Amniotic epithelial cell (primary cell): ENCODE measurements at places on chromosomes 6 and 20.

DNA sequence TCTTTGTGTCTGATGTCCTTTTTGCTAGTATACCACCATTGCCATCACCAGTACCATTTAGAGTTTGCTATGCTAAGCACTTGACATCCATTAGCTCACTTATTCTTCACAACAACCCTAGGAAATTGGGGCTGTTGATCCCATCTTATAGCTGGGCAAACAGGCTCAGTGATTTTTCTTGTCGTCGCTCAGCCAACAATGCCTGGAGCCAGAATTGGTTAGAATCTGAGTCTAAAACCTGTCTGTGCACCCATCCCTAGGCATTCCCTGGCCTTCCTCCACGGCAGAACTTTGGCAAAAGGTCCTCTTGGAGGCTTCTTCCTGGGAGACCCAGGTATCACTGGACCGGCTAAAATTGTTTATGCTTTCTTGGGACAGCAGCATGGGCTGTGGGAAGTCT is 20.9 kb downstream of the PHF20 start:
- no peak for DNase-seq

DNA sequence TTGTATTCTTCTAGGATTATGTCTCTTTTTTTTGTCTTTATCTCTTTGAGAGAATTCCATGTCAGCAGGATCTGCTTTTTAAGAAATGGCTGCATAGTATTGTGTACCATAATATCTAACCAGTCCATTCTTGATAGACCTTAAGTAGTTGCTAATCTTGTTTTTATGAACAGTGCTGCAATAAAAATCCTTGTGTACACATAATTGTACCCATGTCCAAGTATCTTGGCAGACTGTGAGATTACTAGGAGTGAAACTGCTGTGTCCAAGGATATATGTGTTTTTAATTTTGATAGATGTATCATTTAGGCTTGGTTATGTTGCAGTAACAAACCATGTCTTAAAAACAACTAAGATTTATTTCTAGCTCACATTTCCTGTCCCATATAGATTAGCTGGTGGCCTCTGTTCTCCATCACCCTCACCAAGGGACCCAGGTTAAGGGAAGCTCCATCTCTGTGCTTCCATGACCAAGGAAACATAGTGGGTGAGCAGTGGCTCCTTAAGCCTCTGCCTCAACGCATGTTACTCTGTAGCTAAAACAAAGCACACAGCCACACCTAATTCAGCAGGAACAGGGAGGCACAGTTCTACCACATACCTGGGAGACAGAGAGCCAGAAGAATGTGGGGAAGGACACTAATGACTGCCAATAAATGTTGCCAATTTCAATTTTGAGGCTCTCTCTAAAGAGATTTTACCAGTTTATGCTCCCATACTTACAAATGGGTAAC is 12.1 kb upstream of the SUMO4 start:
- DNase-seq = no peak

DNA sequence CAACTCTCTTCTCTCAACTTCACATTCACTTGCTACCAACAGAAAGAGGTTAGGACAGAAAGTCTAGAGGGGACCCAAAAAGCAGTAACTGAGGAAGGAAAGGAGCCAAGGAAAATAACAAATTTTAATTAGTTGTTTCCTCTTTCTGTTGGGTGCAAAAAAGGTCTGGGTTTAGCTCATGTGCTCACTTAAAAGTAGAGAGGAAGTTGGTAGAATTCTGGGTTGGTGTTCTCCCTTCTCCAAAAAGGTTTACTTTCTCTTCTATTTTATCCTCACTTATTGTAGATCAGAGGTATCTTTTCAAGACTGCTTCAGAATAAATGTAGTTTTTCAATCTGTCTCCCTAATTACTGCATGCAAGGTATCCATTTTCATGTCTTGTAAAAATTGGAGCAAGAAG is 42.8 kb downstream of the MAP3K7 start:
- no peak for DNase-seq

DNA sequence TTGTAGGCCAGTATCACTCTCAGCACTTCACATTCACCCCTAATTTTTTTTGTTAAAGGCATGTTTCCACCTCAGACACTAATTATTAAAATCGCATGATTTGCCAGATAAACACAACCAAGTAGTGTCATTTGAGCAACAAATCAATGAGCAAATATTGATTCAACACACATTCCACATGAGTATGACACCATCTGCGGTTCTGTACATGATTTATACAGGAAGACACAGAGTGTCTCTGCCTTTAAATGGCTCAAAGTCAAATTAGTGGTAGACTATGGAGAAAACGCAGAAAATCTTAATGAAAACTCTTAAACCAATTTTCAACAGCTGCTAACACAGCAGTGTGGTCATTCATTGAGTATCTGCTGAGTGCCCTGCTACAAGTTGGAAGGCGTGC is 300.2 kb downstream of the SOX4 start:
- DNase-seq = no peak

GRCh38 chr6:22320750-22321149 is 23.9 kb upstream of the PRL start:
- peak; percentile 89 for DNase-seq

DNA sequence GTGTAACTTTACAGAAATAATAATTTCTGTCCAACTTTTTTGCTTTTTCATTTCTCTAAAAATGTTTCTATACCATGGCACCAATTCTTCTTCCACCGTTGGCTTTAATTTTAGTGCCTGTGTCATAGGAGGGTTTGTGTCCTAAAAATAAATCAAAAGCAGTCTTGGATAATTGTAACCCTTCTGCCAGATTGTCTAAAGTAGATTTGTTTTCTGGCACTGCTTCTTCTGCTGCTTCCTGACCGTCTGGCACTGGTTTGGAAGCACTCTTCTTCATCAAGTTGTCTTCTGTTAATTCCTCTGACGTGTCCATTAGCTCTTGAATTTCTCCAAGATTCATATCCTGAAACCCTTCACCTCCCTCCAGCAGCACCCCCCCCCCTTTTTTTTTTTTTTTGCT is 33.1 kb downstream of the SCAF8 start:
- no peak for DNase-seq

- no peak for DNase-seq
These were observed 106.6 kb downstream of the ATXN1 start for GRCh38 chr6:16654701-16655100.

GRCh38 chr20:54345821-54346220 is 129.6 kb upstream of the DOK5 start:
- no peak for DNase-seq

- DNase-seq = no peak
These were observed 74.8 kb upstream of the KCNQ5 start for GRCh38 chr6:72547020-72547419.

DNA sequence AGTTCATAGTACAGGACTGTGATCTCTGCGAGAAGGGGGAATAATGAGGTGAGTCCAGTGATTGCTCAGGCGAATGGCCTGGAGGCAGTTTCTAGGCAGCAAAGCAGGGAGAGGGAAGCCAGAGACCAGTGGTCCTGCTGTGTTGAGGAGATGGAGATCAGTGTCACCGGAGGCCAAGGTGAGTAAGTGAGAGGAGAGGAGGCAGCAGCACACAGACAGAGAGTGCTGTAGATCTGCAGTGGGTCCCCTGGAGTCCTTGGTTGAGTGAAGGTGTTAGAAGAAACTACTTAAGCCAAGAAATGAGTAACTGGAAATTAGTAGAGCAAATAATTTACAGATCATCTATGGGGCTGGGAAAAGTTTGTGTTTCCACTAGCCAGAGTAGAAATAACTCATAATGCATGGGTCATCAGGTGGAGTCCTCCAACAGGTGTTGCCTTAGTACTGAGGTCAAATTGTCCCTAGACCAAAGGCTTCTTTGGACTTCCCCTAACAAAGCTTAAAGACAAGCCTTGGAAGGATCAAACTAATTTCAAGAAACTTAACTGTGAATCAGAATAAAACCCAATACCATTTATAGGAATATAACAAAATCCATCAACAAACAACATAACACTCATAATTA is 13.6 kb downstream of the HEBP2 start:
- DNase-seq = no peak

DNA sequence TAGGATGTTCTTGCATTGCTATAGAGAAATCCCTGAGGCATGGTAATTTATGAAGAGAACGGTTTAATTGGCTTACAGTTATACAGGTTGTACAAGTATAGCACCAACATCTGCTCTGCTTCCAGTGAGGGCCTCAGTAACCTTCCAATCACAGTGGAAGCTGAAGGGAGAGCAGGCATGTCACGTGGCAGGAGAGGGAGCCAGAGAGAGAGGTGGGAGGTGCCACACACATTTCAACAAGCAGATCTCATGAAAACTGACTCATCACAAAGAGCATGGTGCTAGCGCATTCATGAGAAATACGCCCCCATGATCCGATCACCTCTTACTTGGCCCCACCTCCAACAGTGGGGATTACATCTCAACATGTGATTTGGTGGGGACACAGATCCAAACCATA is 871.2 kb downstream of the TFAP2A start:
- DNase-seq = peak; percentile 17

DNA sequence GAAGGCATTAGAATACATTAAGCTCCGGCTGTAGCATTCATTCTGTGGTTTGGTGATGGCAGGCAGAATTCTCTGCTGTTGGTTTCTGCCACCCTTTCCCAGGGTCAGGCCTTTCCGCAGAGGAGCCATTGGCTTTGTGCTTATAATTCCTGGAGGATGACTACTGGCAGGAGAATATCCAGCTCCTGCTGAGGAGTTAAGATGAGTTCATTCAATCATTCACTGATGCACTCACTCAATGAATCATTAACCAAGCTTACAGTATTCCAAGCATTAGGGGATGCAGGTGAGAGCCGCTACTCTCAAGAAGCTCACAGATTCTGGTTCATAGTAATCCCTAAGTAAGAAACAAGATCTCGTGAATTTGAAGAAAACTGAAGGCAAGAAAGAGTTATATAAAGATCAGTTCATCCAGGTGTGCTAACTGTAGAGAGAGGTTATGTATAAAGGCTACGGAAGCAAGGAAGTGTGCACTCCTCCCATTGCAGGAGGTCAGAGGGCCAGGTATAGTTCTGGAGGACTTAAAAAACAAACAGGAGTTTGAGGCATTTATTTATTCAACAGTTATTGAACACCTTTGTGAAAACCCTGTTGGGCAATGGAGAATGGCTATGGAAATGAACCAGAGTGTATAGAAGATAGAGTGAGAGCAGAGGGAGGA is 75.5 kb downstream of the HMGN3 start:
- DNase-seq = peak; percentile 25

GRCh38 chr6:111818539-111819226 is 54.6 kb downstream of the FYN start:
- peak; percentile 54 for DNase-seq

- no peak for DNase-seq
These were observed 402 bp downstream of the OSBPL2 start for GRCh38 chr20:62238569-62239277.

DNA sequence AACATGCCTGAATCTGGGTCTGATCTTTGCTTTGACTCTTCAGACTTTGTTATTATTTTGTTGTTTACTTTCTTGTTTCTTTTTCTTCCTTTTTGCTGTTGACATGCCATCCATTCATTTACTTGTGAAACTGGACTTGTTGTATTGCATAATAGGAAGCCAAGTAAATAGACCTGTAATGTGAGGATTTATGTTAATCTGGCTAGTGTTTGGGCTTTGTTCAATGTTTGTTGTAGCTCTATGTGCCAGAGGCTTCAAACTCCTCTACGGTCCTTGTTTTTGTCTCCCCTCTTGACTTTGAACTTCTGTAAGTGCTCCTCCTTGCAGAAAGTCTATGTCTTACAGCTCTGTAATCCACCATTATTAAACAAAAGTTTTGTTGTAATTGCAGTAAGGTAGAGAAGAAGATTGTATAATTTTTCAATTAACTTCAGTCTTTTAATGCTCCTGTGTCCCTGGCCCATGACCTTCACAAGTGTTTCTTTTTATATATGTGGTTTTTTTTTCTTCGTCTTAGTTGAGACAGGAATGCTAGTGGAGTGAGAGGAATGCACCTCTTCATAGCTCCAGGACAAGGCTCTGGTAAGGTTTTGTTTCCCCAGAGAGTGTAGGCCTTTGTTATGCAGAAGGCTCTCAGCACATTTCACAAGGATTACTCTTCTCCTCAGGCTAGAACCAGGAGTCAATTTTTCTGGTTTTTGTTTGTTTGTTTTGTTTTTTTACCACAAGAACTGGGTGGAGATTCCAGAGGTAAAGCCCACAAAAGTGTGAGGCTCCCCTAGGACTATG is 1061.8 kb upstream of the CITED2 start:
- DNase-seq = peak; percentile 76

- no peak for DNase-seq
These were observed 41.6 kb upstream of the ARMC2 start for GRCh38 chr6:108806665-108807064.

GRCh38 chr6:132685009-132685408 is 26.0 kb upstream of the TAAR1 start:
- no peak for DNase-seq

- no peak for DNase-seq
These were observed 154.0 kb downstream of the ID4 start for GRCh38 chr6:19991176-19991575.

DNA sequence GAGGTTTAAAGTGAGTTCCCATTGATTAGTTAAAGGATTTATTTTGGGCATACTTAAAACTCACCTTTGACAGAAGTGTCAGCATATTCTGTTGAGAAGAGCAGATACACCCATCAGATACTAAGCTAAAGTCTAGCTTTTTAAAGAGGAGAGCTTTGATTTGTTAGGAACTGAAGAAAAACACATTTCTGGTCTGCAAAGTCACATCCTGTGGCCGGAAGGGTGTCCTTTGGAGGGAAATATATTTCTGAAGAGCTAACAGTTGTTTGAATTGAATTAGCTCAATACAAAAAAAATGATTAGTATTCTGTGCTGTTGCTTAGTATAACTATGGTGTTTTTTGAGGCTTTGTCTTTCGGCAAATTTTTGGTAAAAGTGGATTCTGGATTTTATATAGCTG is 302.7 kb downstream of the RFPL4B start:
- DNase-seq = no peak

- no peak for DNase-seq
These were observed 19.5 kb downstream of the SDCBP2 start for GRCh38 chr20:1309439-1309847.
